ENCODE measurements at places on chromosomes 6 and 20. TPM values are rescaled to one million over a fixed set of nuclear protein-coding genes. Genes with fewer than 3 reads are reported as not detected.

- no peak for DNase-seq
Observed at GRCh38 chr20:24842918-24843715, 106.0 kb upstream of the CST7 start.

- no peak for DNase-seq
Observed at GRCh38 chr6:1105833-1106400, 206.0 kb upstream of the FOXQ1 start.

GRCh38 chr6:158287047-158287446, 25.2 kb upstream of the TULP4 start:
- DNase-seq, result no peak

DNA sequence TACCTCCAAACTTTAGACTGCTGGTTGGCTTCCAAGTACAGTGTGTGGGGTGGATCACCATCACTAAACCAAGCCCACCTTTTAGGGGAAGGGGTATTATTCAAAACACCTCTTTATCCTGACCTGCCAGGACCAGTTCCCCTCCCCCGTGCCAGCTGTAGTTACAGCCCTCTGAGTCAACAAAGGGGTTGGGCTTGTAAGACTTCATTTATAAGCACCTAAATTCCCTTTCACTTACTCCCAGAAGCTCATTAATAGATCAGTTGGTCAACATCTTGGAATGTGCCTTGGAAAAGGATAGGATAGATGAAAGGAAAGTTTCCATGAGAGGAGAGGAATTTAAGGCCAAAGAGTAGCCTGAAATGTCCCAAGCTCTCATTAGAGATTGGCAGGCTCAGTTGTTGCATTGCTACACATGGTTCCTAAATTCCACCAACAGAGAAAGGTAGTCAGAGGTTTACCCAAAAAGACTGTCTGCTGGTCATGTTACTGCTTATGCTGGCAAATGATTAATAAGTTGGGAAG, 59.2 kb downstream of the TNFAIP3 start:
- no peak for DNase-seq

- no peak for DNase-seq
Observed at GRCh38 chr6:136487759-136488425, 62.3 kb downstream of the MAP7 start.

GRCh38 chr20:40476461-40476860, 212.6 kb downstream of the MAFB start:
- no peak for DNase-seq

DNA sequence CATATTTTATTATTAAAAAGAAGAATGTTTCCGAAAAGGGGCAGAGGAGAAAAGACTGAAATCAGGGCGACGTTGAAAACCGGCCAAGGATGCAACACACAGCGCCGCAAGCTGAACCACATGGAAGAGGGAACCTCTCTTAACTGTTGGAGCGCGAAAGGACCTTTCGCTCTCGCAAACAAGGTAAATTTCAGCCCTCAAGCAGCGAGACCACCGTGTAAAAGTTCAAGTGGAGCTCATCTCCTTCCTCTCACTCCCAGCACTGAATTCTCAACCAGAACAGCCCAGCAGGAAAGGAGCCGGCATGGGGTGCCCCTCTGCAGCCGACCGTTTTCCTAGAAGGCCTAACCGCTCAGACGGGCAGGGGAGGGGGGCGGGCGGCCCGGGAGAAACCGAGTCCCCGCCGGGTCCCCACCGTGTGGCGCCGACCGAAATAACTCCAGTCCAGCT, 621 bp downstream of the GPR63 start:
- no peak for DNase-seq

Gene POM121L2
- total RNA-seq, result not detected

Data from Right ventricle myocardium inferior (tissue), 1 donor.